ENCODE measurements at places on chromosomes 1 and 21. TPM values are rescaled to one million over a fixed set of nuclear protein-coding genes. Genes with fewer than 3 reads are reported as not detected.

DNA sequence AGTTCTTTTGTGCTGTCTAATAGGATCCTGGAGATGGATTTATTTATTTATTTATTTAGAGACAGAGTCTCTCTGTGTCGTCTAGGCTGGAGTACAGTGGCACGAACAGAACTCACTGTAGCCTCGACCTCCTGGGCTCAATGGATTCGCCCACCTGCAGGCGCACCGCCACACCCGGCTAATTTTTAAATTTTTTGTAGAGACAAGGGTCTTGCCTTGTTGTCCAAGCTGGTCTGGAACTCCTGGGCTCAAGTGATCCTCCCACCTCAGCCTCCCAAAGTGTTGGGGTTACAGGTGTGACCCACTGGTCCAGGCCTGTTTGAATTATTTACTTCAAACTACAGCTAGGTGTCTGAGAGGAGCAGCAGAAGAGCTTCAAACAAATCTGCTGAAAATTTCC is 9.6 kb upstream of the SPEN start:
- no peak for DNase-seq

DNA sequence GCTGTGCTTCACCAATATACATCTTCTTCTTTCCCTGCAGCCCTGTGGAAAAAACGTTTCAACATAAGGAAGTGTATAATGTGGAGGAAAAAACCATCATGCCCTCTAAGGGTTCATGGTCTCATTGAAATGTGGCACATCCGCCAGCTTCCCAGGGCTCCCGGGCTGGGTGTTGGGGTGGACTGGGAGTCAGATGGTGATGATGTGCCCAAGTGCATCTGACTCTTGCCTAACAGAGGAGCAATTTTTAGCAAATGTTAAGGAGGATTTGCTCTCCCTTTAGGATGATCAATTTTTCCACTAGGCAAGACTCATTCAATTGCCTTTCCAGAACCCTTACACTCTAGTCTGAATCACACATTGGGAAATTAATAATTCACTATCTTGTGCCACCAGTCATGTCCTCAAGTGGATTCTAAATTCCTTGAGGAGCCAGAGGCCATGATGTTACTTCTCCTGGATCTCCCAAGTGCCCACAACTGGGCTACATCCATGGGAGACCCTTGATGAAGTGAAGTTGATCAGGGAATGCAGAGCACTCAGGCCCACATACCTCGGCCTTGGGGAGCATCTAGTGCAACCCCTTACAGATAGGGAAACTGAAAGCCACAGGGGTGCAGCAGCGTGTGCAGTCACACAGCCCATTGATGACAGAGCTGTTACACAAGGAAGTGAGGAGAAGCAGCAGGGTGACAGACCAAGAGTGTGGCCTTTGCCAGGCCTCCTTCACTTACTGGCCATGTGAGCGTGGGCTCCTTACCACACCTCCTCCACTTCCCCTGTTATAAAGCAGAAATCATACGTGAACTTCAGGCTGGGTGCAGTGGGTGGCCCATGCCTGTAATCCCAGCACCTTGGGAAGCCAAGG is 100.0 kb upstream of the SLC44A3 start:
- no peak for DNase-seq

- DNase-seq = peak; percentile 59
Observed at GRCh38 chr1:186927884-186928283, 99.1 kb downstream of the PLA2G4A start.

Gene TMEM269
- total RNA-seq = 0.18 TPM

DNA sequence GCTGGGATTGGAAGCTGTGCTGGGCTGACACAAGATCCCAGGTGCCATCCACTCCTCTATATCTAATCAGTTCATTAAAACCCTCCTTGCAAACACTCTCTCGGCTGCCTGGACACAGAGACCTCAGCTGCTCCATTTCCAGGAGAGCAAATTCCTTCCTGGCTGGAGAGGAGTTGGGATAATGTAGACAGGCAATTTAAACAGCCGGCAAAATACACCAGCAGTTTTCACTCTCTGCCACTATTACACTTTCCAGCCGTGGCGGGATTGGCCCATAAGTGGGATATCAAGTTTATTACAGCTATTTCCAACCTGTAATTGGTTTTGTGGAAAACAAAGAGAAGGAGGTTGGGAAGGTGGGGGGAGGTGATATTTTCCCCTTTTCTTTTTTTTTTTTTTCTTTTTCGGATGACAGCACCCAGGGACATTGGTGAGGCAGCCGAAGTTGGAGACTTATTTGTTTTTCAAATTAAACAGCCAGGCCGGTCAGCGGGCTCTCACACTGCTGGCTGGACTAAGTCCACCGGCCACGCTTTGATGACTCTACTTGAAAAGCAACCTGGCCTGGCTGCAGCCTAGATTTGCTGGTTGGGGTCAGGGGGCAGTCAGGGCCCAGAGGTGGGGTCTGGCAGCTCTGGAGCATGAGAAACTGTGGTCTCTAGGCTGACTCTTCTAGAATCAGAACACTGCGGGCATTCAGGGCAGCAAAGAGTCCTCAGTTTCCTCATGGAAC is 177.4 kb downstream of the IGSF21 start:
- no peak for DNase-seq

GRCh38 chr1:159900086-159900680 is at the start of gene CFAP45:
CFAP45 (minus strand) TSS chr1:159900165; CDS start chr1:159900098, 67 bp downstream.
- peak; percentile 88 for DNase-seq

Gene DLGAP3
- total RNA-seq = 0.26 TPM

- DNase-seq = no peak
Observed at GRCh38 chr1:45998020-45998617, 134.3 kb downstream of the PIK3R3 start.

DNA sequence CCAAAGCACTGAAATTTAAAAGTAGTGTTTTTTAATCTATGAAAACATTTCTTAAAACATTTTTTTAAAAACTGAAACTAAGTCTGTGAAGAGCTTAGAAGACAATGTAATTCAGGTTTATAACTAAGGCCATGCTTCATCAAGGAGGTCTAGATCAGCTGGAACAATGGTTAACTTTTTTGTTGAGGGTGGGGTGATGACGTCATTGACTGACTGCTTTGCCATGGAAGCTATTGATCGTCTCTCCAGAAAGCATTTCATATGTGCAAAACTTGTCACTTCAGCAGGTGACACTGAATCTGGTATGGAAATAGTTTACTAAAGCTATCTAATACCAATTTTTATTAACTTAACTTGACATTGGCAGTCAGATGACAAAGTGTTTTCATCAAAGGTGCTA is 21.0 kb downstream of the RAVER2 start:
- no peak for DNase-seq

DNA sequence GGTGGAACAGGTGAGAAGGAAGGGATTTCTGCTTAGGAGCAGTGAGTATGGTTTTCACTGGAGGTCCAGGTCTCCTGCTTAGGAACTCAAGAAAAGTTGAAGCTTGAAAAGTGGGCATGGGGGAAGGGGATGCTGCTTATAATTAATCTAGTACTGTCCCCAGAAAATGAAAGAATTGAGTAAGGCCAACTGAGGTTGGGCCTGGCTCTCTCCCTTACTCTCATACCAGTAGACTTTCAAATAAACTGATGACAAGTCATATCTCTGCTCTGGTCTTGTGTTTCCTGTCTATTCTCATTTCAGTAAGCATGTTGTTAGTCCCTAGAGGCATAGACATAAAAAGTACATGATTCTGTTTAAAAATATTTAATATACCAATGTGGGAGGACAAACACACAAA is 26.4 kb downstream of the CD48 start:
- DNase-seq = no peak

DNA sequence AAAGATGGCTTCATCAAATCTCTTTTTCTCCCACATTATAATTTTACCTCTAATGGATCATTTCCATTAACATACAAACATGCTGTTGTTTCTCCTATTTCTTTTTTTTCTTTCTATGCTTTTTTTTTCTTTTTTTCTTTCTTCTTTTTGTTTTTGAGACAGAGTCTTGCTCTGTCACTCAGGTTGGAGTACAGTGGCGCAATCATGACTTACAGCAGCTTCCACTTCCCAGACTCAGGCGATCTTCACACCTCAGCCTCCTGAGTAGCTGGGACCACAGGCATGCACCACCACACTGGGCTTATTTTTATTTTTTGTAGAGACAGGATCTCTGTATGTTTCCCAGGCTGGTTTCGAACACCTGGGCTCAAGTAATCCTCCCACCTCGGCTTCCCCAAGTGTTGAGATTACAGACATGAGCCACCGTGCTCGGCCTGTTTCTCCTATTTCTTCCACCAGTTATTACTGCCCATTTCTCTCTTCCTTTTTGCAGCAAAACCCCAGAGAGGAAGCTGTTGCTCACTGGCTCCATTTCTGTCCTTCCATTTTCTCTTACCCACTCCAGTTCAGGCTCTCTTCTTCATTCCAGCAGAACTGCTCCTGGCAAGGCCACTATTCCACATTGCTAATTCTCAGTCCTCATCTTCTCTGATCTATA is 32.1 kb upstream of the OPRD1 start:
- DNase-seq = no peak

- DNase-seq = no peak
Observed at GRCh38 chr1:226606311-226607267, 58.0 kb downstream of the STUM start.

DNA sequence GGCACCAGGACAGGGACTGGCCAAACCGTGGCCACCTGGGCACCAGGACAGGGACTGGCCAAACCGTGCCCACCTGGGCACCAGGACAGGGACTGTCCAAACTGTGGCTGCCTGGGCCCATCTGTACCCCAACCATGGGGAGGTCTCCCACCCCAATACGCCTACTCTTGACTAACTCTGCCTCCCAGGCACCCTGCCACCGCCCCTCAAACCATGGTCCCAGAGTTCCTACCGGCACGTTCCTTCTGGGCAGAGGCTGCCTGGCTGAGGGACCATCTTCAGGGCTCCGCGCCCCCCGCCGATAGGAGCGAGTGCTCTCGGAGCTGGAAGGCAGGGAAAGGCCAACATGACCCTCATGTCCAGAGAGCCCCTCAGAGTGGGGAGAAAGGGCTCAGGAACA is 6.3 kb upstream of the TCEA3 start:
- DNase-seq = no peak
